HuH-7 (cell line): ENCODE measurements at places on chromosomes 2 and 18.

DNA sequence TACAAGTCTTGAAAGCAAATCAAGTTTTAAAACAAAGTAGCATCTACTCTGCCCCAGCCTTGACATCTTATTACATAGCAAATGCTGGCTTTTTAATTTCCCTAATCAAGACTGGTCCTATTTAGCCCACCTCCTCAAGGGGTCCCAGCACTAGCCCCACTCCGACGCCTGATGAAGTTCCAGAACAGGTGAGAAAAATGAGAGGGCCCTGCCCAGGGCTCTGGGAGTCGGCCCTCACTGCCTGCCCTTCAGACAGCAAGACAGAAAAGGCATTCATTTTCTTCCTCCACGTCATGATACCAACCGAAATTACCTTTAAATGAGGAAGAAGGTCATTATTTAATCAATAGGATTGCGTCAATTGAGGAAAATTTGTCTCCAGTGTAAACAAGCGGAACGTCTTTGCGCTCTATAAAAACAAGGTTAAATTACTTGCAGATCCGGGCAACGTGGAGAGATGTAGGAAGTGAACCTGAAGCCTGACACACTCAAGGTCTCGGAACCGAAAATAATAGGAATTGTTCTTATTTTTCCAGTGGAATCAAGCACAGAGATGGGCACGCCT is 170.6 kb upstream of the PKDCC start:
- DNase-seq: no peak

- no peak for DNase-seq
Measured at GRCh38 chr2:71577209-71577608, 123.8 kb downstream of the DYSF start.

DNA sequence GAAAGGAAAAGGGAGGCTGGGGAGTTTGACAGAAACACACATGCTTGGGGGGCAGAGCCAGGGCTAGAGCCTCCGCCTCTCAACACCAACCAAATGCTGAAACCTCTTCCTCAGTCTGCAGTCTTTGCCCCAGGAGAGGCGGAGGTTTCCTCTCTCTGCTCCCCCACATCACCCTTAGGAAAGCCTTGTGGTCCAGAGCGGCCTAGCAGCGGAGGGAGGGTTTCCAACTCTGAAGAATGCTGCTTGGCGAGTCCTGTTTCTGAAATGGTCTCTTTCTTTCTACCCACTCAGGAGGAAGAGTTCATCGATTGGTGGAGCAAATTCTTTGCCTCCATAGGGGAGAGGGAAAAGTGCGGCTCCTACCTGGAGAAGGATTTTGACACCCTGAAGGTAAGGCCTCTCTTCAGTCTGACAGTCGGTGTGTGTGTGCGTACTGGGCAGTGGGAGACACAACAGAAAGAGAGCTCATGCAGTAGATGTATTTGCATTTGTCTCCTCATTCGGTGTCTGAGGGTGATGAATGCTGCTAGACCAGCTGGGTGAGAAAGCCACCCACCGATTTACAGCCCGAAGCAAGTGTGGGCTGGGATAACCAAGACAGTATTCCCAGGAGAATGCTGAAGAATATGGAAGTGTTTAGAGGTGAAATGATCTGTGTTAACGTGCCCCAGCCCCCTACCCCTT is 190.5 kb downstream of the DYSF start:
- no peak for DNase-seq

GRCh38 chr2:175844169-175844568 is 157.9 kb downstream of the LNPK start:
- DNase-seq: no peak

DNA sequence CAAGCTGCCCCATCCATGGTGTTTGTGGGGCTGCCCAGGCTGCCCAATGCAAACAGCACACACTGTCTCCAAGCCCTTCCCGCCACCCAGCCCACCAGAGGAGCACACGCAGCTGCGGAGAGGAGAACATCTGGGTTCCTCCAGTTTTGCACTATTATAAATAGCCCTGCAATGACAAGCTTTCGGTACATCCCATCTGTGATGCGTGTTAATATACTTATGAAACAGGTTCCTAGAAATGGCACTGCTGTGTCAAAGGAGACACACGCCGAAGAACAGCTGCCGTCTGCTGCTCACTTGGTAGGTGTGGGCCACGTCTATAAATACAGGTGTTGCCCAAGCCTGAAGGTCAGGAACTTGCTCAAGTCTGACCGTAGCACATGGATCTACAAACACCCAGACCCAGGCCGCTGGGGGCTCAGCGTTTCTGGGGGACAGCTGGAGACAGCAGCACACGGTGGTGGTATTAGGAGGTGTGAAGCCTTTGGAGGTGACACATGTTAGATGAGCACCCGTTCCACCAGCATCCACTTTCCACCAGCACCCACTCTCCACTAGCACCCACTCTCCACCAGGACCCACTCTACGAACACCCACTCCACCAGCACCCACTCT is 34.3 kb downstream of the PXDN start:
- no peak for DNase-seq

GRCh38 chr2:226775032-226775509 is 24.5 kb downstream of the IRS1 start:
- DNase-seq: no peak

- DNase-seq: no peak
Measured at GRCh38 chr2:213861638-213862037, 549.2 kb upstream of the VWC2L start.

- no peak for DNase-seq
Measured at GRCh38 chr2:96120991-96121390, 4.6 kb upstream of the ADRA2B start.

DNA sequence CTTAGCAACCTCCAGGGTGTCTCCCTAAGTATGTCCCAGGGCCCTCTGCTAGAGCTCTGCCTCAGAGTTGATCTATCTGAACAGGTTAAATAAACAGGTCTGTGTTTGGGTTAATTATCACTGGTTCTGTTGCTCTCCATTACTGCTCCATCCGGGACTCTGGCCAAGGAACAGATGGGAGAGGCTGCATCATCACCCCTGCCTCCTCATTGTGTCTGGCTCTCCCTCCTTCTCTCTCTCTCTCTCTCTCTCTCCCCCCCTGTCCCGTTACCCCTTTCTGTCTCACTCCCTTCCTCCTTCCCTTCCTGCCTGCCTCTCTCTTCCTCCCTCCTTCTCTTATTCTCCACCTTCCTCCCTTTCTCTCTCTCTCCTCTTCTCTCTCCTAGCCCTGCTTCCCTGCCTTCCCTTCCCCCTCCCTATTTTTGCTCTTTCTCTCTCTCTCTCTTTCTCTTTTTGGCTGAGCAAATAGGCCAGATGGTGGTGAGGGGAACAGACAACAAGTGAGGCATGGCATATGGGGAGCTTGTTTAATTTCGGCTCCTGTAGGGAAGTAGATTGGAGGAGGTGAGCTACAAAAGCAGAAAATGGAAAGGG is 62.1 kb downstream of the SETBP1 start:
- no peak for DNase-seq

DNA sequence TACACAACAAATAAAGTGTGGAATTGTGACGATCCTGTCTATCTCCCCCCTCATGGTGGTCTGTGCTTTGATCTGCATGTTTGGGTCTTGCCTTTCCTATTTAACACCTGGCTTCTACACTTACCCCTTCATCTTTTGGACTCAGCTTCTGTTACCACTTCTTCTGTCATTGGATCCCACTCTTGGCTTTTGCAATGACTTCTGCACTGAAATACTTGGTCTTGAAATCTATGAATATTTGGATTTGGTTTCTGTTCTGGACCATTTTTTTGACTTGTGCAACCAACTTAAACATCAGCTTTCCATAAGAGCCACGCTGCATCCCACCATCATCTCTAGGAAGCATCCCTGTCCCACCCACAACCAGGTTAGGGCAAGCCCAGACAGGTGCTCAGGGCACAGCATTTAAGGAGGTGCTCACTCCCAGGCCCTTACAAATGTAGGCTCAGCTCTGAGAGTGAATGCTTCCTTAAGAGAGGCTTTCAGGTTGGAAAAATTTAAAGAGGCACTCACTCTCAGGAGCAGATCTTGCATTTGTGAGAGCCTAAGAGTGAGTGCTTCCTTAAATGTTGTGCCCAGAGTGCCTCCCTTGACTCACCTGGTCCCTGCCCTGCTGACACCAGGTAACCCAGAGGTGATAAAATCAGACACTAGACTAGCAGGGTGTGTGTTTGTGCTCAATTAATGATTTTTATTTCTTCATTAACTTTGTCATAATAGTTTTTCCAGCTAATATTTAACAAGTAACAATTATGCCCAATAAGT is 124.5 kb upstream of the SH3BP4 start:
- no peak for DNase-seq

GRCh38 chr18:58349650-58350049 is 279.2 kb downstream of the ALPK2 start:
- no peak for DNase-seq

- DNase-seq: no peak
Measured at GRCh38 chr18:12621742-12622306, 36.1 kb downstream of the SPIRE1 start.
